ENCODE measurements at places on chromosomes 11 and 22.

DNA sequence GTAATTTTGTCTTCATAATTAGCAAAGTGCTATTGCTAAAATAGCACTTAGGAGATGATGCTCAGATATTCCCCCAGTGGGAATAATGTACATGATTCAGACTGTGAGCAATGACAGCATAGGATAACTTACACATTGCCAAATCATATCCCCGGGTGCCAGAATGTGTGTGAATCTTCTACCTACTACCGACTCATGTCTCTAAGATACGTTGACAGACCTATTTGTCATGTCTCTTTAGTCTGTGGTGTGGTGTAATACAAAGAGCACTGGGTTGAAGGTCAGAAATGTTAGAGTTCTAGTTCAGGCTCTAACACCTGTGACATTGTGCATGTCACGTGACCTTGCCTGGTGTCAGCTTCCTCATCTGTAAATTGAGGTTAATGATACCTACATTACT is 31.0 kb upstream of the PICALM start:
- no peak for DNase-seq

- no peak for DNase-seq
Measured at GRCh38 chr11:72354356-72355115, 79.8 kb downstream of the CLPB start.

GRCh38 chr11:6554828-6555706 is 48.3 kb downstream of the RRP8 start:
- DNase-seq, result no peak

DNA sequence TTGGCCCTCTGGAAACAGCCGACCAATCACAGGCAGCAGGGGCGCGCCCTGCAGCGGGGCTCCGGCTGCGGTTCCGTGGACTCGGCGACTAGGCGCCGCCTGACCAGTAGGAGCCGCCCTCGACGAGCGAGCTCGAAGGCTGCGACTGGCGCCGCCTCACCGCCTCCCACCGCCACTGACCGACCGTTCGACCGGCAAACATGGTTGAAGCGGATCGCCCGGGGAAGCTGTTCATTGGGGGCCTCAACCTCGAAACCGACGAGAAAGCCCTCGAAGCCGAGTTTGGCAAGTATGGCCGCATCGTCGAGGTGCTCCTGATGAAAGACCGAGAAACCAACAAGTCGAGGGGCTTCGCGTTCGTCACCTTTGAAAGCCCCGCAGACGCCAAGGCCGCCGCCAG is at the start of gene RBMXL2:
Gene RBMXL2, plus strand, starts transcription at position 78 of the 400 bp plus-strand sequence. Its CDS starts 123 bp downstream, at position 201.
- DNase-seq, result no peak

DNA sequence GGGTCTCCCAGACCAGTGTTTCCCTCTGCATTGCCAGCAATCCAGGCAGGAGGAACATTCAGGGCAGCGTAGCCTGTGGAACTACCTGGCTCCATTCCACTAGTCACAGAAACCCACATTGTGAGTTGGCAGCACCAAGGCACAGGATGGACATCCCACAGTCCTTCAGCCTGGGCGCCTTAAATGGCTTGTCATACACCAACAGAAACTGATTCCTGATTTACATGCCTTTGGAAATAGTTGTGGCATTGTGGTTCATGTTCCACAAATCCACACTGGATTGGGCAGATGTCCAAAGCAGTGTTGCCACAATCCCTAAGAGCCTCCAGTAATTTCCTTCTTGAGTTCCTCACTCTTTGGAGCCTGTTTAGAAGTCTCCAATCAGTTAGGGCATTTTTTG is 225.6 kb downstream of the BLID start:
- DNase-seq, result no peak

- no peak for DNase-seq
Measured at GRCh38 chr11:12845163-12845562, 164.0 kb upstream of the RASSF10 start.

All from CD4-positive, alpha-beta T cell treated with Interleukin-6 for 4 hours (primary cell).